ENCODE measurements at places on chromosomes 2 and 18.

DNA sequence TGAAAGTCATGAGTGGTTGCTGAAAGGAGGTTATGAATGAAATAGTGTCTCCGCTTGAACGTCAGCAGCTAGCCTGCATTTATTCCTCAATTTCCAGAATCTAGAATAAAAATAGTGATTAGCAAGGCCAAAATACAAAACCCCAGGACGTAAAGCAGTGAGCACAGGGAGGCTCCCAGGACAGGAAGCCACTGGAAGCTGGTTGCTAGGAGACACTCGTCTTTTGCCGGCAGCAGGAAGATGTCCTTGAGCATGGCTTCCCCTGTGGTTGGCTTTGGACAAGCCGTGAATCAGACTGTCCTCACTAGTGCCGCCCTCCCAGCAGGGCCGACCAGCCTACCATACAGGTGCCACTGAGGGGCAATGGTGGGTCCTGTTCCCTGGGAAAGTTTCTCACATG lies 374.4 kb downstream of the MTX2 start:
- DNase-seq = peak; percentile 42

DNA sequence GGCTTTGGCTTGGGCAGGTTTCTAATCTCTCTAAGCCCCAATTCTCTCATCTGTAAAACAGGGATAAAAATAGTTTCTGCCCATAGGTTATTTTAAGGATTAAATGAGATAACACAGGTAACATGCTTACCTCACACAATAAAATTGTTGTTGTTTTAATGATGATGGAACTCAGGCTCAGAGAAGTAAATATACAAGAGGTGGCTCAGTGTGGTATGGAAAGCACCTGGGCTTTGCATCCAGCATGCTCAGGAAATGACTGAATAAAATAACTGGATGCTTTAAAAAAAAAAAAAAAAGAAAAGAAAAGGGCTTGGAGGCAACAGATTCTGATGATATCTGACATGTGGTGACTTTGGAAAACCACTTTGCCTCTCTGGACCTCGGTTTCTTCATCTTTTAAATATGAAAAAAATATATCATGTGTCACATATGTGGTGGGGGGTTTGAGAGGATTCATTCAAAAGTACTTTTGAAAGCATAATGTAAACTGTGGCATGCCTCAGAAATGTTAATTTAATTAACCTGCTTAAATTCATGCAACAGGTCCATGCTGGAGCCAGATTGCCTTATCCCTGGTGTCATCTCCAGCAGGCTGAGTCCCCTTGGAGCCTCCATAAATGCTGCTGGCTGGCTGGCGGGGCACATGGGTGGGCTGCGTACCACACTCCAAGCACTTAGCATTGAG lies 112.8 kb upstream of the CDC42EP3 start:
- no peak for DNase-seq

GRCh38 chr2:239407112-239407511 lies 6.3 kb upstream of the HDAC4 start:
- DNase-seq = no peak

- no peak for DNase-seq
Observed at GRCh38 chr2:120600786-120601185, 134.9 kb upstream of the GLI2 start.

DNA sequence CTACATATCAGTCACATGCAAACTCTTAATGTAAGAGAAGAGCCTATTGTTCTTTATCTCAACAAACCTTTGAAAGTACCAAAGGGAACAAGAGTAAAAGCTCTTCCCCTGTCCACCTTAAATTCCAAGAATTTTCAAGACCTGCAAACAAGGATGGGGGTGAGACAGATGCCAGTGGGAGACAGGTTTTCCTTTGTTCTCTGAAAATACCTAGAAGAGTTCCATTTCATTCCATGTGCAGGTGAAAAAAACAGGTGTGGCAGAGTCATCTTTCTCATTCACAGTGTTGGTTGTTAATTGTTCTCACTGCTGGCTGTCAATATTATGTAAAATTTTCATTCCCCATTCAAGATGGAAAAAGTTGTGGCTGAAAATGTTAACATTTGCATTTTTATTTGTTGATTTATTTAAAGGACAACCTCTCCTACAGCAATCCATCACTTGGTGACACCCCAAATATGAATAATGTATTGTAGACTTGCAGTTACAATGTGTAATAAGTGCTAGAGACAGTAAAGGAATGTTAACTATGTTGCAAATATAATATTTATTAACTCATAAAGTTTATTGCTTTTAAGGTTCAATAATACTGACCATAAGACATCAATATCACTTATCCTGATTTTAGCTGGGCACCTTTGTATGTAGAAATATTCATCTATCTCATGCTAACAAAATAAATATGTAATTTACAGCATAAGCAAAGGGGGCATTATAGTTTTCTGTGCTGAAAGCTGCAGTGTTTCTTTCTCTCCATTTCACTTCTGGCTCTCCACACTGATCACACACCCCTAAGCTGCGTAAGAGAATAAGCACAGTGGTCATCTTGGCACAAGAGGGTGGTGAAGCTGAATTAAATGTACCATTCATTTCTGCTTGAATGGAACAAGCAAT lies 347.0 kb downstream of the KIAA1328 start:
- DNase-seq = no peak

DNA sequence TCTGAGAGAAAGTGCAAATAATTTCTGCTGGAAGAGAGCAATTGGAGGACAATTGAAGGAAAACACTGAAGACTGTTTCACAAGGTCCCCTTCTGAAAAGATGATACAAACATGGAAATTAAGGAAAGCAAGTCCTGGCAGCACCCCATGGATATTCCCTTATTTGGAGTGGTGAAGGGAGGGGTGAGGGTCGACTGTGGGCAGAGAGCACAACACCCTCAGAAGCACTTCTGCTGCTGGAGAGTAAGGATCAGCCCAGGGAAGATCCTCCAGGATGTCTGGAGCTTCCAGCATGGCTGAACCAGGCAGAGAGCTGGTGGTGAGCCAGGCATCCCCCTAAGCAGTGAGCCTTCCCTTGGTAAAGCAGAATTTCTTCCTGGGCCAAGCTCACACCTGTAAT lies 54.7 kb downstream of the LINC00305 start:
- no peak for DNase-seq

DNA sequence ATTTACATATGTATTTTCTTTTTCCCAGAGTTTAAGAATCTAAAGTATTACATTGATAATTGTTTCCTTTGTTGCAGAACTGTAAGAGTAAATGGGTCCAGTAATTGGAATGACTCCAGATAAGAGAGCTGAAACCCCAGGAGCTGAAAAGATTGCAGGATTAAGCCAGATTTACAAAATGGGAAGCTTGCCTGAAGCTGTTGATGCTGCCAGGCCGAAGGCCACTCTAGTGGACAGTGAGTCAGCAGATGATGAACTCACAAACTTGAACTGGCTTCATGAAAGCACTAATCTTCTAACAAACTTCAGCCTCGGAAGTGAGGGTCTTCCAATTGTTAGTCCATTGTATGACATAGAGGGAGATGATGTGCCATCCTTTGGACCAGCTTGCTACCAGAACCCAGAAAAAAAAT lies 183.8 kb upstream of the STON1 start:
- DNase-seq = peak; percentile 86

DNA sequence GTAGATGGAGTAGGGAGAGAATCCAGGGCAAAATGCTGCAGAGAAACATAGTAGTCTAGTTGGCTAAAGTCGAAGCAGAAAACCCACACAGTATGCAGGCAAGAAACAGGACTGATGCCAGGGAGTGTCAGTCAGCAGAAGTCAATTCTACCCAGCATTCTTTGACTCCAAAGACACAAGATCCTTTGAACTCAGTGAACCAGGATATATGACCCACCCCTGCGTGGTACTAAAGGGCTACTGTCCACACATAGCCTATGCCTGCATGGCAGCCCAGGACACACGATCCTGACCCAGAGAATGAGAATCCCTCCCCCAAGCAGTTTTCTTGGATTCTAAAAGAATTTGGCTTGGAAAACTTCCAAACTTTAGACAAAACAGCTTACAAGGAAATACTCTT lies 42.5 kb downstream of the ALK start:
- DNase-seq = peak; percentile 61

- DNase-seq = no peak
Observed at GRCh38 chr18:49618742-49619681, 57.2 kb downstream of the LIPG start.

GRCh38 chr2:224004105-224004695 lies 34.9 kb downstream of the SERPINE2 start:
- DNase-seq = no peak

DNA sequence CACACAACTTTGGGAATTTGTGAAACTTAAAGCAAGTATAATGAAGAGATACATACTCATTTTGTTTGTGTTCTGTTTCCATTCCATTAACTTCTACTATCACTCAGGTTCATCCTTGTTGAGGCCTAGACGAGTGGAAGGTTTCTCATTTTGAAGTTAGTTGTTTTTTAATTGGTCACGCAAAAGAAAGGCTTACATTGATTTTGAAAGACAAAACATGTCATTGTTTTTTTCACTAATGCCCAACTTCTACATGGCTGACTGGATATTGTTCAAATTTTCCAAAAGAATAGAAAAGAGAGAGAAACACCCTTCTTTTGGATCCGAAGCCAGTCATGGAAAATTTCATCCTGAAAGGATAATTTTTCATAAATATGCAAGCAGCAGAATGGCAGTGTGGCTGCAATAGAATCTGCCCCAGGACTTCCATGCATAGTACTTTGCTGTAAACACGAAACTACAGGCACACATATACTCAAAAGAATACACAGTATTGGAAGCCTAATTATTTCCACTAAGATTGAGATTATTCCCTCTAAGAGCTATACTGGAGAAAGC lies 27.4 kb downstream of the PRKCE start:
- DNase-seq = no peak

DNA sequence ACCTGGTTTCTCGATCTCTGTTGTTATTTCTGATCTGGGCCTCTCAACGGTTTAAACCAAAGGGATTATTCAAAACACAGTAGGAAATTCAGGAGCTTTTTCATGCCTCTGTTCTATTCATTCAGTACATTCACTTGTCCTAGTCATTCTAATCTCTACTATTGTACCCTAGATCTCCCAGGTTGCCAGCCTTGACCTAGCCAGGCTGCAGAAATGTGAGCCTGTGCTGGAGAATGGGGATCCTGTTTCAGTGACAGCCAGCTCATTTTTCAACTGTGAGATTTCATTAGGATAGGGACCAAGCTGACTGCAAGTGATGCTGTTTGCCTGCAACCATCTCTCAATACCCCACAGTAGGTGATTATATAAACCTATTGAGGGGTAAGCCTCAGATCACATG lies 186.2 kb downstream of the CMPK2 start:
- no peak for DNase-seq

- no peak for DNase-seq
Observed at GRCh38 chr18:2412281-2412680, 159.0 kb downstream of the METTL4 start.

GRCh38 chr2:23386339-23387220 lies 1.6 kb downstream of the KLHL29 start:
- peak; percentile 16 for DNase-seq

DNA sequence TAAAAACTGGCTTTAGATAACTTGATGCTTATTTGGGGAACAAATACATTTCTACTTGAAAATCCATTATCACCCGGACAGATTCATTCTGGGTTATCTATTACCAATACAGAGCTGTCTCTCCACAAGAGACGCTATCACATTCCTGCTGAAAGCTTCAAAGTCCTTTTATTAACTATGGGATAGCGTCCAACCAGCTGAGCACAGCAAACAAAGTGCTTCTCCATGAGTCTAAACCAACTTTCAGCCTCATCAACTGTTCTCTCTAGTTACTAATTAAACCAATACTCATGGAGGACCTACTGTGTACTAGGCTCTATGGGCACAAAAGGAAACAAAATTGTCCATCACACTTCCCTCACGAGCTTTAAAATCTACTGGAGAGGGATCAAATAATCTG lies 132.8 kb downstream of the L3MBTL4 start:
- DNase-seq = no peak

DNA sequence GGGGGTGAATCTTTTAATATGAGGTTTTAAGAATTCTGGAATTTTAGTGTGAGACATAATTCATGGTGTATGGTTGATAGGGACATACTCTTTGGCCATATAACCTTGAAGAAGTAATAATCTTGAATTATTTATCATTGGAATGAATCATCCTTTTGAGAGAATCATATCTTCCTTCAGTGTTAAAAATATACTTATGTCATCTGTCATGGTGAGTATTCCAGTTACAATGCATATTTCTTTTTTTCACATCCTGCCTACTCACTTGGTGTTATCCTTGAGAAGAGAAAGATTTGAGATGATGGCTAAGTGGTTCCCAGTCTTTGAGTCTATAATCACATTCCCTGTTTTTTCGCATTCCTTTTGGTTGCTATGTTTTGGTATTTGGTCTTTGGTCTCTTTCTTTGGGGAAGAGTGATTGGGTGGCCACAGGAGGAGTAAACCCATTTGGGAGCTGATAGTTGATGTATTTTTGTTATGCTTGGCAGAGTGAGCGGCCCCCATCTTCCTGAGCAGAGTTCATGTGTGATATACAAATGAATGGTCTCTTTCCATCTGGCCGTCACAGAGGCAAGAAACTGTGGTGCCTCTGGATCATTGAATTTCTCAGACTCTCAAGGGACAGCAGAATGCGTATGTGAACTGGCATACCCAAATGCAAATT lies 21.6 kb downstream of the ASAP2 start:
- peak; percentile 85 for DNase-seq

- DNase-seq = no peak
Observed at GRCh38 chr2:232240906-232241305, 137.6 kb upstream of the ALPP start.

- no peak for DNase-seq
Observed at GRCh38 chr2:19529677-19530076, 171.3 kb upstream of the OSR1 start.

DNA sequence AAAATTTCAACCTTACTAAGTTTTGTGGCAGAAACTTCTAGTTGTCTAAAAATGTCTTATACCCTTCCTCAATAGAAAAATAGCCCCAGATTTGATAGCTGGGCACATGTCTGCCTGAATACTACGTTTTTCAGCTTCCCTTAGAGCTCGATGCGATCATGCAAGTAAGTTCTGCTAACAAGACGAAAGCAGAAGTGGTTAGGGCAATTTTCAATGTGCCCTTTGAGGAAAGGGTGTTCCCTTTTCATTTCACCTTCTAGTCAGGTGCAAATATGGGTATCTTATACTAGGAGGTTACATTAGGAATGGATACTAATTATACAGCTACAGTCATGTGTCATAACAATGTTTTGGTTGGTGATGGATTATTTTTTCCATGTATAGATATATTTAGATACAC lies 1572.1 kb upstream of the LRRTM1 start:
- no peak for DNase-seq

DNA sequence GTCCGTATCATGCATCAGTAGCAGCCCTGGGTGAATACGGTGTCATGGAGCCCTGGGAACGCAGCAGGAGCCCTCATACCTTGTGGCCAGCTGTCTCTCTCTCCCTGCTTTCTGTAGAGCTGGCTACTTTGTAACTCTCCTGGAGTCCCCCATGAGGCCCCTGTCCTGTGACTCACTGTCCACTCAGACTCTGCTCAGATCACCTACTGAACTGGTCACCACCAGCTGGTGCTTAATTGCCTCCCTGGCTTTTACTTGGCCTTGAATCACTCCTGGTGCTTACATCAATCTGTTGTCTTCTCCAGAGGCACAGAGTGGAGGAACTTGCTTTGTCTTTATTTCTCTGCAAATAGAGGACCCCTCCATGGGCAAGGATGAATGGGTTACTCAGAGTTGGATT lies 172.7 kb downstream of the HRH4 start:
- DNase-seq = peak; percentile 10

- no peak for DNase-seq
Observed at GRCh38 chr2:62270728-62271127, 74.8 kb downstream of the B3GNT2 start.

All from ELR (cell line).